SHP77 treated with DMSO at 0.1 percent for 48 hours (cell line): ENCODE measurements at places on chromosomes 4 and X.

DNA sequence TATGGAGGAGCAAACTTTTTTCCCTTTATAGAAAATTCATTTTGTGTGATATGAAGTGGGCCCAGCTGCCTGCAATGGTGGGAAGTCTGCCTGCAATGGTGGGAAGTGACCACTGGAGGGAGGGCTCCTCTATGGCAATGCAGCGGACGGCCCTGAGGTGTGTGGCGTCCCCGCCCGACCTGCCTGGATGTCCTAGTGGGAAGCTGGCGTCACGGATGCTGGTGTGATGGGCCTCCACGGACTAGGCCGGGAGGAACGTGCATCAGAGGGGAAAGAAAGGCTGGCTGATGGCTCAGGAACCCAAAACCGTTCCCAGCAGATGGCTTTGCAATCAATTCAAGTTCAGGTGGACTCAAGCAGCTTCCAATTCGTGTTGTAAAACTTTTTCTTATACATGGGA, 177.9 kb downstream of the AFAP1 start:
- no peak for DNase-seq

GRCh38 chrX:146433771-146434170, 375.8 kb upstream of the CXorf51B start:
- no peak for DNase-seq

DNA sequence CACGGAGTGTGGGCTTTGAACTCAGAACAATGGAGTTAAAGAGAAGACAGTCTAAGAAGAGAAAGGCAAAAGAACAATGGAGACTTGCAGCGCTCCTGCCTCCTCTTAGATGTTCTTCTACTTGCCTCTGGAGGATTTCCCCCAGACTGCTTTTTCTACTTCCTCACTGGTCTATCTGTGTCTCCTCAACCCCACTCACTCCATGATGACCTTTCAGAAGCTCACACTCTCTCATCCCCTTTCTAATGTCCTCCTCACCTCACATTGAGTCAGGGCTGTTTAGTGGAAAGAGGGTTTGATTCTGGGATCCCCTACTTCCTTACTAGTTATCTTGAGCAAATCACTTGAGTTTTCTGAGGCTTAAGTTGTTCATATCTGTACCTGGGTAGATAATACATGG, 12.2 kb upstream of the HERC6 start:
- DNase-seq, result no peak

DNA sequence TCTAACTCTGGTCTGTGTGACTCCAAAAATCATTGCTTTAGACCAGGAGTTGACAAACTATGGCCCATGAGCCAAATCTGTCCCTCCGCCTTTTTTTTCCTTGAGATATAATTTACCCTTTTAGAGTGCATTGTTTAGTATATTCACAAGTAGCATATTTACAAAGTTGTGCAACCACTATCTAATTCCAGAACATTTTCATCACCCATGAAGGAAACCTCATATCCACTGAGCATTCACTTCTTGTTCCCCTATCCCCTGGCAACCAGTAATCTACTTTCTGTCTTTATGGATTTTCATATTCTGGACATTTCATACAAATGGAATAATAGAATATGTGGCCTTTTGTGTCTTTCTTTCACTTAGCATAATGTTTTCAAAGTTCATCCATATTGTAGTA, 67.4 kb upstream of the CITED1 start:
- no peak for DNase-seq

- DNase-seq, result no peak
Observed at GRCh38 chr4:4866124-4866865, 6.8 kb downstream of the MSX1 start.

DNA sequence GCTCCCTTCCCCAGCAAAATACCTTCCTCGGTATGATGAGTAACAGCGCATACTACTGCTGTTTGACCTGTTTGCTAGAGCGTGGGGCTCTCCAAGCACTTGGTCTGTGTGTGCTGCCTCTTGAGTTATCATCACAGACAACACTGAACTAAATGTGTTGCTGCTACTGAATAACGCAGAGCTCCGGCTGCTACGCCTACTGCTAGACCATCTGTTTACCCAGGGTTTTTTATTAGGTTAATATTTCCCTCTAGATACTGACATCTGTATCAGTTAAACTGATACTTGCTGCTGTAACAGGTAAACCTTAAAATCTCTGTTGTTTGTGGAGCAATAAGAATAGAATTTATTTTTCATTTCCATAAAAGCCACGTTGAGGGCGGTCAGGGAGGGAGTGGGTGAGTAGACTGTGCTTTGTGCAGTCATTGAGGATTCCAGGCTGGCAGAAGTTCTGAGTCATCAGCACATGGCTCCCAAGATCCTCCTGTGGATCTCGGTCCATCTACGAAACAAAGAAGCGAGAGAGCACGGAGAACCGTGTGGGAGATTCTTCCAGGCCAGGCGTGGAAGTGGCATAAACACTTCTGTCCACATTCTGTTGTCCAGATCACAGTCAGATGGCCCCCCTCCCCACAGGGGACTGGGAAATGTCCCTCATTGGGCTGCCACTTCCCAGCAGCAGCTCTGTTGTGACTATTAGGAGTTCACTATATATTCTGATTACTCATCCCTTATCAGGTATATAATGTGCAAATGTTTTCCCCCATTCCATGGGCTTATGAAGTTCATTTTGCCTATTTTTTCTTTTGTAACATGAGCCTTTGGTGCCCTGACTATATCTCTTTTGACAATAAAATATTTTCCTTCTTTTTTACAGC, 14.1 kb downstream of the GRK4 start:
- no peak for DNase-seq

- DNase-seq, result no peak
Observed at GRCh38 chr4:6892190-6892908, 17.3 kb upstream of the TBC1D14 start.

DNA sequence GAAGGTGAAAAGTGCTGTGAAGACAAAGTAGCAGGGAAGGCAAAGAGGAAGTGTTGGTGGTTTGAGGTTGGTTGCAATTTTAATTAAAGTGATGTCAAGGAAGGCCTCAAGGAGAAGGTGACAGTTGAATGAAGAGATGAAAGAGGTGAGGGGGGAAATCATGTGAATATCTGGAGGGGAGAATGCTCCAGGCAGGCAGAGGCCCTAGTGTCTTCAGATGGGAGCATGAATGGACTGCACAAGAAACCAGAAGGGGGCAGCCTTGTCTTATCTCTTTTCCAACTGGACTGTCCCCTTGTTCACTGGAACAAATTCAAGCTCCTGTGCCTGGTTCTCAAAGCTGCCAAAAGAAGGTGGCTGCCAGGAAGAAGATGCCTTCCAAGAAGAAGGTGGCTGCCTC, 68.4 kb downstream of the MAOB start:
- no peak for DNase-seq

GRCh38 chr4:81781799-81782198, 310.1 kb upstream of the RASGEF1B start:
- DNase-seq, result no peak

- DNase-seq, result no peak
Observed at GRCh38 chrX:133645256-133645655, 230.0 kb upstream of the GPC4 start.

- DNase-seq, result no peak
Observed at GRCh38 chr4:89319756-89320155, 12.2 kb upstream of the GPRIN3 start.

- DNase-seq, result peak; percentile 33
Observed at GRCh38 chr4:184171011-184171410, 46.7 kb downstream of the ENPP6 start.

DNA sequence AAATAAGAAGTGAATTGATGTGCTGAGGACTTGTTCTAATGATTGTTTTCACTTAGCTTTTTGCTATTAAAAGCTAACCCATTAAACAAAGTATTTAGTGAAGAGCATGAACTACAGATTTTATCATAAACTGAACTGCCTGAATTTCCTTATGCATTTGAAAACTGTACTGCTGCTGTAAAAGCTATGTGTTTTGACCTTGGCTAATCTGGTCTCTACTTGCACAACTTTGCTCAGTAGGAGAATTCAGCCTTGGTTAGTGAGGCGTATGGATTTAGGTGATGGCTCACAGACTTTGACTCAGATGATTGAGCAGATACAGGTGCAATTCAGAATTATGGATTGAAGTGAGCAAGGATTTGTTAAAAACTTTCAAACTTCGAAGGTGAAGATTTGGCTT, 38.7 kb upstream of the FAT1 start:
- DNase-seq, result no peak

DNA sequence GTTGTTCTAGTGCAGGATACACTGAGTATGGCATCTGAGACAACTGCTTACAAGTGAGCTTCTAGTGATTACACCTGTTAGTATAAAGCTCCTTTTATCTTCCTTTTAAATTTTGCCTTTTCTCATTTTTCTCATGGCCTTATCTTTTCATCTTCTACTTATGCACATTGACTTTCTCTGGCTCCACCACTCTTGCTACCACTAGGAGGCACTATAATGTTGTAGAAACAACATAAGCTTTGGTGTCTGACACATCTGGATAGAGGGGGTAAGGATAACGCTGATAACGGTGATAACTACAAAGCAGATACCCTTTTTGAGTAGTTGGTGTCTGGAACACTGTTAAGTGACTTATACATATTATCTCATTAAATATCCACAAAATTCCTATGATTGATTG, 187.4 kb upstream of the TEX13C start:
- DNase-seq, result no peak

- DNase-seq, result no peak
Observed at GRCh38 chr4:13483768-13484121, 395 bp downstream of the RAB28 start.

DNA sequence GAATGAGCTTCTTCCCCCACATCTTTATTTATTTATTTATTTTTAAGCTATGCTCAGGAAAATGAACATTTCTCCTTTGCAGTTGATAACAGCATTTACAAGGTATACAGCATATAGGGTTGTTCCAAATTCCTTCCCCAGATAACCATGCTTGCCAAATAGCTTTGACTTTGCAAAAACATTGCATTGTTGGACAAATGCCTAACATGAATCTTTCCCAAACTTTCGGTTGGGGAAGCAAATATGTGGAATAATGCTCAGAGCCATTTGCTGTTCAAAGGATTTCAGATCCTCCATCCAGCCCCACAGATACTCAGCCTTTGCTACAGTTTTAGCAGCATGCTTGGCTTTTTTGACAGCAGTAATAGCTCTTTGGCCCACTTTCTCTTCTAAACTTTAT, 127.2 kb upstream of the AGA start:
- no peak for DNase-seq

- no peak for DNase-seq
Observed at GRCh38 chrX:97416461-97416860, 532.8 kb downstream of the RPA4 start.

GRCh38 chr4:6341696-6342095, 72.0 kb downstream of the WFS1 start:
- DNase-seq, result no peak

GRCh38 chrX:47232197-47232802, 509 bp upstream of the USP11 start:
- no peak for DNase-seq

GRCh38 chrX:46168254-46168653, 377.0 kb downstream of the ZNF674 start:
- DNase-seq, result no peak

DNA sequence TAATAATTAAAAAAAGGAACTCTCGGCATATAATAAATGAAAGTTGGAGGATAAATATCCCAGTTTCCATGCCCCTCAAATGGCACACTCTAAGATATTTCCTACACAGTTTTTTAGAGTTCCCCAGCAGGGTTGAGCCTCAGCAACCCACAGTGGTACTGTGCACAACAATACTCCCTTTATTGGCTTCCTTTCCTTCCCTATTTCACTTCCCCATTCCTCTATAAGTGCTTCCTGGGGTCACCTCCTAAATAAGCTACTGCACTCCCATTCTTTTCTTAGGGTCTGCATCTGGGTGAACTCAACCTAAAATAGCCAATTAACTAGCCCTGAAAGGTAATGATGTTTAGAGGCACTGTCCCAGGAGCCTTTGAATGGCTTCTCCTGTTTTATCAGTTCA, 76.4 kb upstream of the NHS start:
- DNase-seq, result no peak

GRCh38 chr4:53478671-53479456, 101.4 kb downstream of the FIP1L1 start:
- DNase-seq, result no peak

DNA sequence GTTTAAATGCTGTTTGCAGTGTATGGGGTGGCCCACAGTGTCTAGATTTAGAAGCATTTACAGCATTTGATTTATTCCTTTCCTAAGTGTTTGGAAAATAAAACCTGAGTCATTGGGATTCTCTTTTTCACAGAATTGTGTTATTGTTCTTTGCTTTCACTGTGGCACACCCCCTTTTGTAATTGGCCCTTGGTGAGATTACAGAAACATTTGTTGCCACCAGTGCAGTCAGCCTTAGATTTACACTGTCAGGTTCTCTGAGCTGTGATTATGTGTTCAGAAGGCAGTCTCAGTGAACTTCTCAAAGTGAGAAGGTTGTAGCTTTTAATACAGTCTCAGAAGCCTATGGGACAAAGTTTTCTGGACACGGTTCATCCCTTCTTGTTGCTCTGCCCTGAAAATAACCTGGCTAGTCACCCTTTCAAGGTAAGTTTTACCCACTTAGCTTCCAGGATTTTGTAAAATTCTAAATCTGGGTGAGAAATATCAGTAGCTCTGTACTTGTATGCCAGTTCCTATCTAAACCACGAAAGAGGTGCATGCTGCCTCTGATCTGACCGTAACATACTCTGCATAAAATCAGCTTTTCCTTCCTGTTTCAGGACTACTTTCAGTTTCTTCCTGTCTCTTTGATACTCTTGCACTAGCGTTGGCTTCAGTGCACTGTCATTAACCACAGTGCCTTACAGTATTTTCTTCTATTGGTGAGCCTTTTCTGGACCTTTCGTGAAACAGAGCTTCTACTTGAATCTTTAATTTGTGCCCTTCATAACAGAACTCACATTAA, 12.6 kb downstream of the RUFY3 start:
- no peak for DNase-seq

DNA sequence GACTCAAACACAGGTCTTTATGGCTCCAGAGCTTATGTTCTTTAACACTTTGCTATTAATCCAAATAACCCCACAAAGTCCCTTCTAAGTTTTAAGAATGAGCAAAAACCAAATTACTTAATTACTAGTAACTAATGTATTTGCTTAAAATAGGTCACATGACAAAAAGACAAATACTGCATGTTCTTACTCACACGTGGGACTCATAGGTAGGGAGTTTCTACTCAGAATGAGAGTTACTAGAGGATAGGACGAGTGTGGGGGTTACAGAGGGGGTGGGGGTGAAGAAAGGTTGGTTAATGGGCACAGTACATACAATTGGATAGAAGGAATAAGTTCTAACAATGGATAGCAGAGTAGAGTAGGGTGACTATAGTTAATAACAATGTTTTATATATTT, 5.8 kb downstream of the RPS6KA3 start:
- no peak for DNase-seq

GRCh38 chr4:152255437-152255836, 280.5 kb downstream of the FBXW7 start:
- peak; percentile 18 for DNase-seq

DNA sequence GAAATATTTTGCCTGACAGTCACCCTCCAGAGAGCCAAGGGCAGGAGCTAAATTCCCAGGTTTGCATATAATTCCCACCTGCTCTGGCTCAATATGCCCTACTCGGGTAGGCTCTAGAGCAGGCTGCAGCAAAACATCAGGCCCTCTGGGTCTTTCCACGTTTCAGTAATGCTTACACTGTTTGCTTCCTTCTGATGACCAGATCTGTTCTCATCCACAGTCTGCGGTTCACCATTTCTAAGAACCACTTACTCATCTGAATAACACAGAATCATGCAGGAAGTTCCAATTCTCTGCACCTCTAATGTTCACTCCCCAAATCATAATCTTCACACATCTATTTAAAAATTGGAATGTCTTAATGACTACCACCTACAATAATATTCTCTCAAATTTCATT, 141.4 kb downstream of the PPP3CA start:
- no peak for DNase-seq

- no peak for DNase-seq
Observed at GRCh38 chrX:49876750-49877149, 2.5 kb upstream of the USP27X start.
